ENCODE measurements at places on chromosomes 12 and 14. TPM values are rescaled to one million over a fixed set of nuclear protein-coding genes. Genes with fewer than 3 reads are reported as not detected.

DNA sequence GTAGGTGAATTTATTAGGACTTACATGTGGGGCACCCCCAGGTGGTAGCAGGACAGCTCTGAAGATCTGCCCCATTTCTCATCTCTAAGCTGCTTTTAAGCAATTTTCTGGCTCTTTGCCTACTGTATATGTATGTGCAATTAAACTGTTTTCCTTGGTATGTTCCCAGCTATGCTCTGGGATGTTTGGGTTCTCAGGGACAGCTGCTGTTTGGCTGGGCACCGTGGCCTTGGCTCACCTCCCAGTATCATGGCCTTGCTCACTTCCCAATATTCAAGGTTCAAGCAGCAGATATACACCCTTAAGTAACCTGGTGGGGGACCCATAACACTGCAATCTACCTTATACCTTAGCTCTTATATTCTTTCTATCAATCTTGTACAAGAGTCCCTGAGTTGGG lies 53.7 kb upstream of the KITLG start:
- DNase-seq: no peak

- DNase-seq: no peak
Measured at GRCh38 chr12:93848523-93849101, 171.4 kb downstream of the CRADD start.

- DNase-seq: no peak
Measured at GRCh38 chr12:129440278-129440677, 463.5 kb downstream of the TMEM132D start.

DNA sequence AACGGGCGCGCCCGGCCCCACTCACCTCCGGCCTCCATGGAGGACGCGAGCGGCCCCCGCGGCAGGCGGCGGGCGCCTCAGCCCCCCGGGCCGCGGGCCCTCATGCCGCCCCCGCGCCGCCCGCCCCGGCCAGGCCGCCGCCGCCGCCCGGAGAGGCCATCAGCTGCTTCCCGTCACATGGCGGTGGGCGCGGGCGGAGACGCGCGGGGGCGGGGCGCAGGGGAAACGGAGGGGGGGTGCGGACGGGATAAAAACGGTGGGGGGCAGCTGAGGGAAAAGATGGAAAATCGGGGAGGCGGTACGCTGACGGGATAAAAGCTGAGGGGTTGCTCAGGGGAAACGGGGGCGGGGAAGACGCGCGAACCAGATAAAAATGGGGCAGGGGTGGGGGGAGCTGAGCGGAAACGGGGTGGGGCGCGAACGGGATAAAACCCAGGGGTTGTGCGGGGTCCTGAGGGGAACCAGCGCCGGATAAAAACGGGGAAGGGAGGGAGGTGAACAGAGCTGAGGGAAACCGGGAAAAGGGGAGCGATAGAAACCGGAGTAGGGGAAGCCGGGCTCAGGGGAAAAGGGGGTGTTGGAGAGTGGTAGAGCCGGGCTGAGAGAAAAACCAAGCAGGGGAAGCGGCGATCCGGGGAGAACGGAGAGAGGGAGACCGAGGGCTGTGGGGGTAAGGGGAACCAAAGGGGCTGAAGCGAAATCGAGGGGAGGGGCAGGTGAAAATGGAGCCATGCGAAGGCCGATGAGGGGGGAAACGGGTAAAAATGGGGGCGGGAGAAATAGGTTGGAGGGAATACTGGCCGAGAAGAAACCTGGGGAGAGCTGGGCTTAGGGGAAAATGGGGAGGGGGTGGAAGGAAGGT lies at the start of gene WSB2:
Gene WSB2, minus strand, starts transcription at position 169 of the 862 bp plus-strand sequence. Its CDS starts 131 bp downstream, at position 38.
- peak; percentile 93 for DNase-seq

DNA sequence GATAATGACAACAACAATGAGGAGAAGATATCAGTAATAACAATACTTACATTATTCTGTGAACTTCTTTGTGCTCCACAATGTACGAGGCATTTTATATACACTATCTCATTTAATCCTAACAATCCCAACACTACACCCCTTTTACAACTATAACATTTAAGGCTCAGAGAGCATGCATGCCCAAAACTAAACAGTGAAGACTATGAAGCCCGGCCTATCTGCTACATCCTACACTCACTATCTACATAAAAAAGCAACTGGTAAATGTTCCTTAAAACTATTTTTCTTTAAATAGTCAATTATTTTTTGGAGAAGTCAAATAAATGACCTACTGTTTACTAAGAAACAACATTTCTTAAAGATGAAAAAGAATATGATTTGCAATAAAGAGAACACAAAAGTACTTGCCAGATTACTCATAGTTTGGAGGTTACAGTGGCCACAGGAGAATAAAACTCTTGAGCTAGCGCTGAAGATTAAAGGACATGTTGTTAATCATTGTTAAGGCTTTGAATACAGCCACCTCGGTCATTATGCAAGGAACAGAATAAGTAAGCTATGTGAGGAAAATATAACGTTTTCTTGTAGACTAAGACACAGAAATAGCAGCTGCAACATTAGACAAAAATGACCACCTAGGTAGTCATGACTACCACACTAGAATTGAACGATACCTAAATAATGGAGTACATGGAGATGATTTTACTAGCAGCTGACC lies 56.7 kb downstream of the EPS8 start:
- no peak for DNase-seq

DNA sequence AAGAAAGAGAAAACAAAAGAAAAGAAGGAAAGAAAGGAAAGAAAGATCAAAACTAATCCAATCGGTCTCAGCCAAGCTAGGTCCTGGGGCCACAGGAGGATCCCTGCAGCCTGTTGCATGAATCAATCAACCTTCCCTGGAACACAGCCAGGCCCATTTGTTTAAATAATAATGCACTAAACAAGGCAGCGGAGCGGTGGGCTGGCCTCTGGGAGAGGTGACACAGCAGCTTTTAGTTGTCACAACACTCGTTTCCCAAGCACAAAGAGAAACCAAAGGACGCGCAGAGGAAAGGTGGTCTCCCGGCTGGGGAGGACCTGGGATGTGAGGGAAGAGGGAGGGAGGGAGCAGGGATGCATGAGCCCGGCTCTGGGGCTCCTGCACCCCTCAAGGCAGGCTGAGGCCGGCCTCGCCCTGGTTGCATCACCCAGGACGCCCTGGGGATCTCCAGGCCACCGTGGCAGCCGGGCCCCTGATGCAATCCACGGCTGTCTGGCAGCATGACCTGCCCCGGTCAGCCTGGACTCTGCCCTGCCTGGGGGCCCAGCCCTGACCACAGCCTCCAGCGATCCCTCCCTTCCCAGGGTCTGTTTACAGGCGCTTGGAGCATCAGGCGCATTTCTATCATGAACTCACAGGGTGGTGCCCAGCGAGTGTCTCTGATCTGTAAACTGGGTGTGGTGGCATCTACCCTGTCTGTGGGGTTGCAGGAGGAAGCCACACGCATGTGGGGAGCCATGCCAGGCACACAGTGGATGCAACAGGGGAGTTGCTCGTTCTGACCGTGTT lies 32.5 kb downstream of the MMP17 start:
- DNase-seq: peak; percentile 4

GRCh38 chr12:15230137-15230536 lies 8.9 kb upstream of the RERG start:
- no peak for DNase-seq

DNA sequence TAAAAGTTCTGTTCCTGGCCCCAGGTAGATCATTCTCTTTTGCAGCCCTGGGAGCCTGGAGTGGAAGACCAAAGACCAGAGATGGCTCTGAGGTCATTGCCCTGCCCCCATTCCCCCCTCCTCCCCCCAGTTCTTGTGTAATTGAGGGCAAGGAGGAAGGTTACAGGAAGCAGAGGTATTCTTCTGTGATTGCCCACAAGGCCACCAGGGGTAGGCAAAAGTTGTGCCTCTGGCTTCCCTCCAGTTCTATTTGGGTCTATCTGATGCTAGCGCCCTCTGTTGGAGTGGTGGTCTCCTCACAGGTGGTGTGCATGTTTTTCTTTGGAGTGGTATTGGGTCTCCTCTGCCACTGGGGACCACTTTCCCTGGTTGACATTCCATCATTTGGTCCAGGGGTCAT lies 41.2 kb upstream of the CRY1 start:
- DNase-seq: no peak

GRCh38 chr12:121144416-121144914 lies 11.8 kb downstream of the P2RX7 start:
- no peak for DNase-seq

IL26 gene
- total RNA-seq: 0.11 TPM

ST8SIA1 gene
- 16.4 TPM for total RNA-seq

DHRS2 gene
- 0.88 TPM for total RNA-seq

INSM2 gene
- total RNA-seq: 1.5 TPM

CRIP1 gene
- total RNA-seq: 34.5 TPM
